Caco-2 (cell line): ENCODE measurements at places on chromosomes 6 and 20. TPM values are rescaled to one million over a fixed set of nuclear protein-coding genes. Genes with fewer than 3 reads are reported as not detected.

GRCh38 chr6:159627939-159628338 lies 65.1 kb downstream of the SOD2 start:
- DNase-seq: no peak

- DNase-seq: peak; percentile 72
Observed at GRCh38 chr20:58855506-58856389, 3.2 kb downstream of the GNAS start.

- no peak for DNase-seq
Observed at GRCh38 chr6:46933751-46934150, 12.0 kb upstream of the ADGRF5 start.

- no peak for DNase-seq
Observed at GRCh38 chr6:42239333-42239732, 21.7 kb upstream of the MRPS10 start.

DNA sequence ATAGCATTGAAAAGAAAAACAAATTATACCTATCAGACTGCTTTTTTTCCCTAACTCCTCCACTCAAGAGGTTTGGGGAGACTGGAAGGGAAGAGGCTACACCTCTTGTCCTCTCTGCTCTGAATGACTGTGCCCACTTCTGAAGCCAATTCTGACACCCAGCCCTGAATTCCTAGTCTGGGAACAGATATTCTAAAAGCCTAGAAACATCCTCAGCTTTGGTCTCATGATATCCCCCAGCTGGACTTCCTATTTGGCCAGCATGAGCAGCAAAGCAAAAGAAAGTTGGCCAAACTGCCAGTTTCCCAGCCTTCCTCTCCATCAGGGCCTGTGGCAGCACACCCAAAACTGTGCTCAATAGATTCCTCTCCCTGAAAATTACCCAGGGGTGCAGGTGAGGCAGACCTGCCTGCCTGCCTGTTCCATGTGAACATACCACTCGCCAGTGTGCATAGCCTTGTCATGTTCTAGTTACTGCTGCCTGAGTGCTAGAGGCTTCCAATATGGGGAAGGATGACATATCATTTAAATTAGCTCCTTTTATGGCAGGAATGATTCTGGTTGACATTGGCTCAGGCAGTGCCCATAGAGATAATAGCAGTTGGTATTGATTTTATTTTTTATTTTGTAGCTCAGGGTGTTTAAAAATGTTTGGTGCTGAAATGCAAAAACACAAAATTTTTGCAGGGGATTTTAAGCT lies 152.1 kb upstream of the RIN2 start:
- no peak for DNase-seq

DNA sequence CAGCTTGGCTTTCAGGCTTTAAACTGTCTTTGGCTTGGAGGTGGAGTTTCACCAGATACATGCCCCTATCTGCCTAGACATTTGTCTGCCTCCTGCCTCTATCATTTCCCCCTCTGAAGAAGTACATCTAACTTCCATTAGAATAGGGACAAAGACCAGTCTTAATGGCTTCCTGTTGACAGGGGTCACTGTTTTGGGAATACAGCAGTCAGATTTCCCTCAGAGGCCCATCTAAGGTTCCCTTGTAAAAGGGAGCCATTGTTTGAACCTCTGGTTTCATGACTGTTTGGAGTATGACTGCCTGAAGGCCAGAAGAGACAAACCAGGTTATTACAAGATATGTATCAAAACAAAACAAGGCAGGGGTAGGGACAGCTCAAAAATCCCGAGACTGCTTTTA lies 665.7 kb upstream of the GJE1 start:
- no peak for DNase-seq

DNA sequence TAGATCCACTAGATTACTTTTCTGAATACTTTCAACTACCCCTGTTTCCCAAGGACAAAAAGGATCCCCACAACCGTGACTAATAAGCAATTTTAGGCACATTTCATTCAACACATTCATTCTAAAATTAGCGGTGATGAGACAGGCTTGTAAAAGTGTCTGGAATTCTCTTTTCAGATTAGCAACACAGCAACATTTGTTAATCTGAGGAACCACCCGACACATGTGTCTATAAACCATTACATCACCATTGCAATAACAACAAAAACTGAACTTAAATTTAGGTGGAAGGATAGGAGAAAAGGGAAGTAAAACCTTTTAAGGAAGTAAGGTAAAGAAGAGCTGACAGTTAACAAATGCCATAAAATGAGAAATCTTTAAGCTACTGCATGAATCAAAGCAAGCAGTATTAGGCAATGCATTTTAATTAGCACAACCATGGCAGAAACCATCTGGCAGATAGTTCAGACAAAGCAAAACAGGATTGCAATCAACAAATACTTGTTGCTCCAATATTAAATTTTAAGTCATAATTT lies 49.1 kb downstream of the MAP3K7 start:
- no peak for DNase-seq

The HCRTR2 gene
- total RNA-seq: 0.63 and 1.3 TPM in 2 replicates

The GPSM3 gene
- total RNA-seq: 0.41 and 0.67 TPM in 2 replicates

The SIRPD gene
- not detected in 2 replicates for total RNA-seq
